Right cardiac atrium (tissue), 5 donors: ENCODE measurements at places on chromosomes 13 and 19. TPM values are rescaled to one million over a fixed set of nuclear protein-coding genes. Genes with fewer than 3 reads are reported as not detected.

Gene OR7A5
- total RNA-seq = not detected

Gene TMEM38A
- 6.8 TPM for total RNA-seq

DNA sequence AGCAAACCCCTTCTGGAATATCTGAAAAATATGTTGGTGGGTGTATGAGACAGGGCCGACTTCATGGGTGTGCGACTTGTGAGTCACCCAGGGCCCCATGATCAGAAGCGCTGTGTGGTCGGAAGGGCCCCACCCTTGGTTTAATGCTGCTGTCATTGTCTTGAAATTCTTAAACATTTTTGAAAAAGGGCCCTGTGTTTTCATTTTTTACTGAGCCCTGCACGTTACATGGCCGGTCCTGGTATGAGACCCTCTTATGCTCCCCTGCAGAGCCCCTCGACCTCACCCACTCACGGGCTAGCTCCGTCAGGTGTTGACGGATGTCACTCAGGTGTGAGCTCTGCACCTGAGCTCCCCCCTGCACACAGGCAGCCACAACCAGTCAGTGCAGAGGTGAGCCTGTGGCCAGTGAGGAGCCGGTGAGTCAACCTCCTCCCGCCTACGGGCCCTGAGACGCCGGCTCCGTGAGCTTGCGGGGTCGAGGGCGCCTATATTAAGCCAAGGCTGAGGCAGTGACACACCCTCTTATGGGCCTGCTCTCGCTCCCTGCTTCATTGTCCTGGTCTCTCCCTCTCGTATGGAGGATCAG, 27.7 kb downstream of the GADD45B start:
- no peak for DNase-seq

DNA sequence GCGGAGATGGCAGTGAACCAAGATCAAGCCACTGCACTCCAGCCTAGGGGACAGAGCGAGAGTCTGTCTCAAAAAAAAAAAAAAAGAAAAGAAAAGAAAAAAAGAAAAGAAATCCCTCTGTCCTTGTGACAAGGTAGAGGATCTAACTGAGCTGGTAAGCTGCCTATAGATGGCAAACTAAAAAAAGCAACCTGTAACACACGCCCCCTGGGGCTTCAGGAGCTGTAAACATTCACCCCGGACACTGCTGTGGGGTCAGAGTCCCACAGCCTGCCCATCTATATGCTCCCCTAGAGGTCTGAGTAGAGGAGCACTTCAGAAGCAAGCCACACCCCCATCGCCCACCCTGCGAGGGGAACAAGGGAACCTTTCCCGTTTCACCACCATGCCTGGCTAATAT, 4.3 kb upstream of the PGPEP1 start:
- DNase-seq = no peak

DNA sequence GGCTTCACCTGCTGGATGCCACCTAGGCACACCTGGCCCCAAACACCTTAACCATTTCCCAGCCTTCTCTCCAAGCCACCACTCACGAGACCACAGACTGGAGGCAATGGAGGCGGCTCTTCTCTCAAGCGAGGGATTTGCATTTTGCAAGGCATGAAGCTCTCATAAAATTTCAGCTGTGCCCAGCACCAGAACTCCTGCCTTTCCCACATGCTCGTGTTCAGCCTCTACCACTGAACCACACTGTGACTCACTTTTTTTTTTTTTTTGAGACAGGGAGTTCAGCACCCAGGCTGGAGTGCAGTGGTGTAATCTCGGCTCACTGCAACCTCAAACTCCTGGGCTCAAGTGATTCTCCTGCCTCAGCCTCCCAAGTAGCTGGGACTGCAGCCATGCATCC, 10.6 kb downstream of the NANOS3 start:
- no peak for DNase-seq

- no peak for DNase-seq
Measured at GRCh38 chr13:100211016-100211710, 122.3 kb downstream of the PCCA start.

DNA sequence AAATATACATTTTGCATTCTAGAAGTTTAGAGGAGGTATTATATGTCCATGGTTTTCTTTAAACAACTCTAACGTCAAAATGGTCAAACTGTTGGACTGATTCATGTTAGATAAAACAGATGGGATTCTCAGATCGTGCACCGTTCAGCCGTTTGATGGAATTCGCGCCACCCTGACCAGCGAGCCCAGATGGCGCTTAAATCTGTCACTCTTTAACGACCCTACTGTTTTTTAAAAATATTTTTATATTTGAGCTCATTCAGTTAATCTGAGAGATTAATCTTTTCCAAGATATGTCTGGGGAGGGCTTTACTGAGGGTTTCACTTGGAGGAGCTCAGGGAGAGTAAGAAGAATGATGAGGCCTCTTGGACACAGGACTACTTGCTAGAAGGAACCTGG, 164.4 kb downstream of the TM9SF2 start:
- no peak for DNase-seq

DNA sequence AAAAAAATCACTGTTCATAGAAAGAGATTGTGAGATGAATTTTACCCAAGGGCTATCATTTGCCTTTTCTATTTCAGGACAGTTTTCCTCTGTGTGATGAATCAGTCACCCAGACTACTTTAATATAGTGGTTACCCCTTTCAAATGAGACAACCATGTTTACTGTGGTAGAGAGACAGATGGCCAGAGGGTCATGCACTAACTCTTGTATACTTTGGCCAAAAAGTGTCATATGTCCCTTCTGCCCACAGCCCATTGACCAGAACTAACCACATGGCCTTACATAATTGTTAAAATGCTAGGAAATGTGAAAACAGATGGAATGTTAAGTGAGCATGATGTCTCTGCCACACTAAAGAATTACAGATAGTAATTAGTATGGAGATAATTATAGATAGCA, 498.7 kb downstream of the DACH1 start:
- DNase-seq = no peak

- no peak for DNase-seq
Measured at GRCh38 chr13:87889254-87889653, 218.1 kb downstream of the SLITRK5 start.

DNA sequence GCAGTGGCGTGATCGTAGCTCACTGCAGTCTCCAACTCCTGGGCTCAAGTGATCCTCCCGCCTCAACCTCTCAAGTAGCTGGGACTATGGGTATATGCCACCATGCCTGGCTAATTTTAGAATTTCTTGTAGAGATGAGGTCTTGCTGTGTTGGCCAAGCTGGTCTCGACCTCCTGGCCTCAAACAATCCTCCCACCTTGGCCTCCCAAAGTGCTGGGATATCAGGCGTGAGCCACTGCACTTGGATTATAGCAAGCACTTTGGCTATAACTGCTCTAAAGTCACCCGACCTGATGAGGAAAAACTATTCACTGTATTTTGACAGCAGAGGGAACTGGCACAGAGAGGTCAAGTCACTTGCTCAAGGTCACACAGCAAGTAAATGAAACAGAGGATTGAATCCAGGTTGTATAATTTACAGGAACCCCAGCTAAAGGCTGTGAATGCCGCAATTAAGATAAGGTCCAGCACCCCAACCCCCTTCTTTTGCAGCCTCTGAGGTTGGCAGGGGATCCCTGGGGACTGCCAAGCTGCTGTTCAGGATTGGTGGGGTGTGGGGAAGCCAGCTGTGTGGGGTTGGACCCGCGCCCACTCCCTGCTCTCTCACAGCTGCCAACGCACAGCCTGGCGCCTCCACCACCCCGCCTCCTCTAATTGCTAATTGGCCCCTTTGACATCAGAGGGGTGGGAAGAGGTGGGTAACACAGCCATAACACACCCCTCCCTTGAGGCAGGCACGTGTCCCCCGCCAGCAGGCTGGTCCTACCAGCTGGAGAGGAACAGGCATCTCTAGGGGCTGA, 6.0 kb downstream of the TMIGD2 start:
- no peak for DNase-seq

DNA sequence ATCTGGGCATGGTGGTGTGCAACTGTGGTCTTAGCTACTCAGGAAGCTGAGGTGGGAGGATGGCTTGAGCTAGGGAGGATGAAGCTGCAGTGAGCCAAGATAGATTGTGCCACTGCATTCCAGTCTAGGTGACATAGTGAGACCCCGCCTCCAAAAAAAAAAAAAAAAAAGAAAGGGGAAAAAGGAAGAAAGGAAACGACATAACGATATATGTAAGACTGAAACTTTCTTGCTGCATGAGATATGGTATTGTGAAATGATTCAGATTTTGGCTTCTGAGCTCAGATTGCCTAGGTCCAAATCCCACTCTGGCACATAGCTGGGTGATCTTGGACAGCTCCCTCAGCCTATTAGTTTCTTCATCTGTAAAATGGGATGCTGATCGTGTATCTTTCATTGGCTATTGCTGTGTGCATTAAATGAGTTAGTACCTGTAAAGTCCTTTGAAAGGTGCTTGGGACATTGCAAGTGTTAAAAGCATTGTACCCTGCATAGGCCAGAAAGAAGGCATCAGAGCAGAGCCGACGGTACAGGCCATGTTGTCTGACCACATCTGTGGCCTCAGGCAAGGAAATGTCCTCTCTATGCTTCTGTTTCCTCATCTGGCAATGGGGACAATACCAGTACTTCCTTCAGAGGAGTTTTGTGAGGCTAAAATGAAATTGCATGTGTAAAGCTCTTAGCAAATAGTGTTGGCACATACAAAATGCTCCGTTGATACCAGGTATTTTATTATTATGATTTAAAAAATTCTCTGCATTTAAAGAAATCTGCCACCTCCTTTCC, 32.6 kb upstream of the SLC46A3 start:
- DNase-seq = no peak

DNA sequence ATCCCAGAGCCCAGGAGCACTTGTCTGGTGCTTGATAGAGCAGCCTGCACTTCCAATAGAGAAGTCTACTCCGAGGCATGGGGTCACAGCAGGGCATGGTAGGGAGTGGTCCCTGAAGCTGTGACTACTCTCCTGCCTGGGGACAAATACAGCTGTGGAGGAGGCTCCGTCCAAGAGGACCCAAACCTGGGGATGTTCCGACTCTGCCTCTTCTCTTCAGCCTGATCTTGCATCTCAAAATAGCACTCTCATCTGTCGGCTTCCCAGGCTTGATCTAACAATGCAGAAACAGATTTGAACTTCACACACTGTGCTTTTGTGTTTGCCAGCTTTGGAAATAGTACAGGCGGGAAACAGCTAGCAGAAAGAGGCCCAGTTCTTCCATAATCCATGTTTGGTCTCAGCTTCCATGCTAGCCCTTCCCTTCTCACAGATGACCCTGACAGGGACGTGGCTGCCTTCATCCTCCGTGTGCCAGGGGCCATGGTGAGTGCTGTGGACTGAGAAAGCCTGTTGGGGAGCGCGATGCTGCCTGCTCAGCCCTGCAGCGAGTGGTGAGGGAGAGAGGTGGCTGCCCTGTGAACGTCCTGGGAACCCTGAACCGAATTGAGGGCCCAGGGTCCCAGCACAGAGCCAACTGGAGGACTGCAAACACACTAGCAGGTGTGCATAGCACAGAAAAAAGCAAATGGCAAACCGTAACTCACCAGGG, 150.3 kb upstream of the GPR12 start:
- DNase-seq = no peak
